ENCODE measurements at places on chromosomes 7 and 10.

DNA sequence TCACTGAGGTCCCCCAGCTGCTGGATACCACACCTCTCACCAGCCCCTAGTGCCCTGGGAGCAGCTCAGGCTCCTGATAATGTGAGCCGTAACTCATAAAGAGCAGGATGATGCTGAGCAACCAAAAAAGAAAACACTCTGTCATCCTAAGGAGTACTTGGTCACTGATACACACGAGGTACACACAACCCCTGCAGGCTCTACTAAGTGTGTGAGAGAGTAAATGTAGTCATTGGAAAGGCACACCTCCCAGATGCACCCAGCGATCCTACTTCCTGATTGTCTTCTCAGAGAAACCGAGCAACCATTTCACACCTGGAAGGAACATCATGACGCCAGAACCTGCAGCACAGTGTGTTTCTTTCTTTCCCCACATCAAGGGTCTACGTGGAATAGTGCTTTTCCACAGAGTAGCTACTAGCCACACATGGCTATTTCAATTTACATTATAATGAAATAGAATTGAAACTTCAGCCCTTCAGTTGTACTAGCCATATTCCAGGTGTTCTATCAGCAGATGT, 34.2 kb downstream of the FIGNL1 start:
- no peak for DNase-seq

DNA sequence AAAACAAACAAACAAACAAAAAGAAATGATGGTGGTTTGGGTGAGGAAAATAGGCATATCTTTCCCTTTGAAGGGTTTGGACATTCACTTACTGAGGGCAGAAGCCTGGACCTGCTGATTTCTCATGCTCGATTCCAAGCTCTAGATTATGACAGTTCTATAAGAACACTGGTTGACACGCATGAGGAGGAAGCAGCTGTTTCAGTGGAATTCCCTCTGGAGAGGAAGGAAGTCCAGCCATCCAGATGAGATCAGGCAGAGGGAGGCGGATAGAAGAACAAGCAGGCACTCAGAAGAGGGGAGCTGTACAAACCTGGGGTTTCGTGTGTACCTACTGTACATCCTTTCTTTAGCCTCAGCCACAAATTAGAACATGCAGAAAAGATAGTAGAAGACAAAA, 691.9 kb downstream of the INHBA start:
- no peak for DNase-seq

DNA sequence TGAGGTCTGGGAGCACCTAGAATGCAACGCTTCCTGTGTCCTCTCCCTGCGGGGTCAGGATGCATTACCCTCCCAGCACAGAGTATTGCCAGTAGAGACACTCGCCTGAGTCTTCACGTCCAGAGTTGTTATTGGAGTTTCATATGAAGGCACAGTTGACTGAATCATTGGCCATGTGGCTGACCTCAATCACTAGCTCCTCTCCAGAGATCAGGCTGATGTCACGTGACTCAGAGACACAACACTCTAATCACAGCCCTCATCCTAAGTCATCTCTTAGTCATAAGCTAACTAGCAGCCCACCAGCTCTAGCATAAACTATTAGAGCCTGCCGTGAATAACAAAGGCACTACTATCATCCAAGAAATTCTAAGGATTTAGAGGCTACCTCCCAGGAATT, 107.8 kb downstream of the HECW1 start:
- no peak for DNase-seq

DNA sequence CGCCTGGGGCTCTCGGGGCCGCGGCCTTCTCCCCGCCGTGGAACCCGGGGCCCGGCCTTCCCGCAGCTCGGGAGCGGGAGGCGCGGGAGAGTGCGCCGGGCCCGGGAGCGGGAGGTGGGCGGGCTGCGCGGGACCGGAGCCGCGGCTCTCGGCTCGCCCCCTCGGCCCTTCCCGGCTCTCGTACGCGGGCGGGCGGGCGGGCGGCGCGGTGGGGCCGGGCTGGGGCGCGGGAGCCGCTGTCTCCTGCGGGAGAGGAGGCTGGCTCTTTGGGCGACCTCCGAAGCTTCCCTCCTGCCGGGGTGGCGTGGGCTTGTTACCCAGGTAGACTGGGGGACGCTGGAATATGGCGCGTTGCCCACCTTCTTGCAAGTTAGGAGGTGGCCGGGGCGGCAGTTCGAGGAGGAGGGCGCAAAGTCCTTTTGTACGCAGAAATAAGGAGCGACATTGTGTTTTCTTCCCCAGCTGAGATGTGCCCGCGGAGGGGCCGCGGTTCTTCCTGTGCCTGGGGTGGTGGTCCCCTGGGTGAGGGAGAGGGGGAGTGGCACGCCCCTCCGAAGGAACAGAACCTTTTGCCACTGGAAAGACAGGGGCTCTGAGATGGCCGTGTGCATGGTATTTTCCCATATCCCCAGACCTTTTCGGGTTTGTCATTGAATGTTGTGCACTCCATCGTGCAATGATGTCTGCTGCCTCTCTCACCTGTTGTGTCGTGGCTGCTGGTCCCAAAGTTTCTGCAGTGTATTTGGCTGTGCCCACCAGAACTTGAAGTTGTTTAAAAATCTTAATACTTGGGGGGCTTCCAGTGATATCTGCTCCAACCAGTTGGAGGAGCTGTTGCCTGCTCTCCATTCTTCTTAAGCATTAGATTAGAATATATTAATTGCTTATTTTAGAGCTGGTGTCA, 844 bp downstream of the NRF1 start:
- no peak for DNase-seq

DNA sequence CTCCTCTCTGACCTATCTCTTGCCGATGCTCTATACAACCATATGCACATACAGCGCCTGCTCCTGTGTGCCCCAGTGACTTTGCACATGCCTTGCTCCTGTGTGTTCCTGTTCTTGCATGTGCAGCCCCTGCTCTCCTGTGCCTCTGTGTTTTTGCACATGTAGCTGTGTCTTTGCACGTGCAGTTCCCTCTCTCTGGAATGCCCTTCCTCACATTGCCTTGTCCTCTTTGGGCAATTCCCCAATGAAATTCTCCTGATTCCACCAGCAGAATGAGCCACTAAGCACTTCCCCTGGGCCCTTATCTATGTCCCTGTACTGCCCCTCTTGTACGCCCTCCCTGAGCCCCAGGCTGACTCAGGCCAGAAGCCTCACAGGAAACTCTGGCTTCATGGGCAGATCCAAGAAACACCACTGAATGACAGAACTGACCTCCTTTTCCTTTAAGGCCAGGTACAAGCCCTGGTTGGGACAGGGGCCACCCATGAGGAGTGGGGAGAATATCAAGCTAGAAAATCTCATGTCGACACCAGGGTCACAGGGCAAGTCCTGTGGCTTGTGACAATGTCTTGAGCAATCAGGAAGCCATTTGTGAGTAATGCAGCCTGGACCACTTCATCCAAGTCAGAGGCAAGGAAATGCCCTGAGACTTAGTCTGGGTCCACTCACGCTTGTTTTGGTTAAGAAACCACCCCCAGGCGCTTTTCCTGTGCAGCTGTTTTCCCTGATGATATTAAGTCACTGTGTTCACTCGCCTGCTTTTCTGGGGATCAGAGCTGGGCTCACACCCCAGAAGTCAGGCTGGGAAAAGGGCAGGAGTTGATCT, 1.9 kb upstream of the ARHGAP22 start:
- DNase-seq: no peak

DNA sequence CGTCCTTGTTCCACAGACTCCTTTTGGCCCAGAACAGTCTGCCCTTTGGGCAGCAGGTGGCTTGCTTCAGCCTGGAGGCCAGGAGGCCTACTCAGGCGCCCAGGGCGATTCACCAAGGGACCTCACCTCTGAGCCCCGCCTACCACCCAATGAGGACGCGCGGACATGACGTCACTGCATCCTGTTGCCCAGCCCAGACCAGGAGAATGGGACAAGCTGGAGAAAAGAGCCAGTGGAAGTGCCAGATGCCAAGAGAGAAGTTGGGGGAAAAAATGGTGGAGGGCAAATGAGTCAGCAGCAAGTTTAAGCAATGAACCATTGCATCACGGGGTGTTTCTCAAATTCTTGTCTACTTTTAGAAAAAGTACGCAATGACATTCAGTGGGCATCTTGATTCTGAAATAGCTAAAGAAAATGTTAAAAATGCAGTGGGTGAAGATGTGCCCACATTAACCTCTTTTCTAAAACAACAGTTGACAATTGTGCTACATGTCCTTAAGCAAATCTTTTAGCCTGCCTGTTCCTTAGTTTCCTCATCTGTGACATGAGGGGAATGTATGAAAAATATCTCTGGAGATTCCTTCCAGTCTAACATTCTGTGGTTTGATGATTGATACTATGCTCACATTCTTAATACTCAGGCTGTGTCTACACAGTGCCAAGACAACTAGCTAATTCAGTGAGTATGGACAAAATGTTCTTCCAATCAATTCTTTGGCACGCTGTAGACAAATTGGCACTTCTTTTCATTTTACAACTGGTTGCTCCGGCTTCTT, 23.9 kb upstream of the LEP start:
- no peak for DNase-seq

DNA sequence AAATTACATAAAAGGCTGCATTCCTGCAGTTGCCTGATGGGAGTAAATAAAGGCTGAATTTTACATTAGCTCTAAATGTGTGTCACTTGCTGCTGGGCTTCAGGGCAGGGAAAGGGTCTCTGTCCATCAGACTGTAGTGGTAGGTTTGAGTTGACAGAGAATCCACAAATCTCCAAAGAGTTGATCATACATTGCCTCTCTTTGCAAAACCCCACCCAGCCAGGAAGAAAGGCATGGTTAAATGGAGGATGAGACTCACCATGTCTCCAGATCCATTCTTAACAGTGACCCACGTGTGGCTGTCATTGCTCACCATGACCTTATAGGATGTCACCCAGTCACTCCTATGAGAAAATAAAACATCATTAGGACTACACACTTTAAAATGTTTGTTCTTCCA, 92.8 kb downstream of the CPXM2 start:
- no peak for DNase-seq

DNA sequence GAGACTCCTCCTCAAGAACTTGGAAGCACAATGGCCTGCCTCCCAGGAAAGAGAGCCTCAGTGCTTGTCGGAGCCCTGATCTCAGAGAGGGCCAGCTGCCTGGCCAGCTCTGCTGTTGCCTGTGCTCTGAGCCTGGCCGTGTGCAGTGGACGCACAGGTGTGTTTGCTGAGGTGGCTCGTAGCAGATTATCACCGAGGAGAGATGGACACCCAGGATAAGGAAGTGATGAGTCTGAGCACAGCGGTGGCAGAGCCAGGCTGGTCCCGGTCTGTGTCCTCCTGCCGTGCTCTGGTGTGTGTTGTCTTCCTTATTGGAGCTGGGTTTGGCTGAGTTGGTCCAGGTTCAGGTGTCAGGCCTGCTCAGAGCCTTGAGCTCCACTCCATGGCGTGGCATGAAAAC, 208.5 kb downstream of the EBF3 start:
- DNase-seq: no peak

- no peak for DNase-seq
These were observed 73.6 kb upstream of the NEBL start for GRCh38 chr10:20970708-20971107.

GRCh38 chr10:76026176-76026771, 594.9 kb downstream of the LRMDA start:
- no peak for DNase-seq

GRCh38 chr10:339038-339391, 203.8 kb downstream of the ZMYND11 start:
- DNase-seq: no peak

DNA sequence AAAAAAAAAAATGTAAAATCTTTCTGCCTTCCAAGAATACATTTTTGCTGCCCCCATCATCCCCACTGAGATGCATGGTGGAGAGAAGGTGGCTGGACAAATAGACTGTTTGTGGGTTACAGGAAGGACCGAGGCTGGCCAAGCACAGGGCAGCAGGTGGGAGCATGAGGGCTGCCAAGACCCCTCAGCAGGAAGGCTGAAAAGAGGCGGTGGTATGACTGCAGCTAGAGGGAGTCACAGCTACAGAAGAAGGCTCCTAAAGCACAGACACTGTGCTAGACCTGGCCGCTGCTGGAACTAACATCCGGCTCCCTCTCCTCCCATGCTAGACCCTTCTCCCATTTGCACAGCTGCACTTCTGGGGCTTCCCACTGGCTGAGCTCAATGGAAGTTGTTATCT, 289.6 kb downstream of the TCERG1L start:
- no peak for DNase-seq

DNA sequence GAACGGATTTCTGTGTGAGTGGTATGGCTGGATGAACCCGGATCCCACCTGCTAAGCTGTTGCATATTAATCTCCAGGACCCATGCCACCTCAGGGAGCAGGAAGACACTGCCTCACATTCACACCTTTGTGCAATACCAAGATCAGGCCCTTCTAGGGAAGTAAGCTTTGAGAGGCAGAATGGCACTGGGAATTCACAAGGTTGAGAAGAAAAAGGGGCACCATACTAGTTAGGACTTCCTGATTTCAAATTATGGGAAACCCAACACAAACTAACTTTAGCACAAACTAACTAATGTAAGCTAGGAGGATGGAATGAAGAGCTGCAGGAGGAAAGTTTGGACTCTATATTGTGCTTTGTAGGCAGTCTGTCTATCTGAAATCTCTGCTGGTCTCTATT, 71.3 kb downstream of the TBXAS1 start:
- DNase-seq: no peak

DNA sequence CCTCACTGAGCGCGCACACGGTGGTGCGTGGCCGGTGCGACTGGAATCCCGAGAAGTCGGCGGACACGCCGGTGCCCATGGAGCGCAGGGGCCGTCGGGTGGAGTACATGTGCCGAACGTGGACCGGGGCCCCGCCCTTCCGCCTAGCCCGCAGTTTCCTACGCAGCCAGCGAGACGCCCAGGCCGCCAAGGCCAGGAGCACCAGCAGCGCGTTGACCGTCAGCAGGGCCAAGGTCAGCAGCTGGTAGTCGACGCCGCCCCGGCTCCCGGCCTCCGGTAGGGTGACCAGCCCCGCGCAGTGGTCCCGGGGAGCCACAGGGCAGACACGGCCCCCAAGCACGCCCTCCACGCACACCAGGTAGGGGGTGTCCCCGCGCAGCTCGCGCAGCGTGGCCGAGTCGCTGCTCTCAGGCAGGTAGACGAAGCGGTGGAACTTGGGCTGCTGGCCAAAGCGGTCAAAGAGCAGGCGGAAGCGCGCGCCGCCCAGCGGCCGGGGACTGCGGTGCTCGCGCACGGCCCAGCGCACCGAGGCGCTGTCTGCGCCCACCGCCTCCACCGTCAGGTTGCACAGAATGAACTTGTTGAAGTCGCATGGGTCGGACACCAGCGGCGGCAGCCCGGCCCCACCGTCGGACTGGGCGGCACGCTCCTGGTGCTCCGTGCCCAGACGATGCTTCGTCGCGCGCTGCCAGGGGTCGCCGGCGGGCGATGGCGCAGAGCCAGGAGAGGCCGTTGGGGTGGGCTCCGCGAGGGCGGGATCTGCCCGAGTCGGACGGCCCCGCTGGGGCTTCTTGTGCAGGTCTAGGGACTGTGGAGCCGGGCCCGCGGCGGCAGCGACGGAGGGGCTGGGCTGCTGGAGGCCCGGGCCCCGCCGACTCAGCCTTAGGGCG, 2.2 kb downstream of the TRIL start:
- DNase-seq: no peak

GRCh38 chr7:50330696-50331095, 26.2 kb downstream of the IKZF1 start:
- DNase-seq: no peak

- no peak for DNase-seq
These were observed 368.2 kb upstream of the NPVF start for GRCh38 chr7:25596443-25596842.

GRCh38 chr10:91050371-91051034, 129.6 kb upstream of the ANKRD1 start:
- no peak for DNase-seq

GRCh38 chr7:66930341-66930740, 9.3 kb downstream of the TMEM248 start:
- DNase-seq: no peak

GRCh38 chr10:84605802-84606201, 277.4 kb downstream of the CCSER2 start:
- DNase-seq: no peak

- no peak for DNase-seq
These were observed 150.1 kb upstream of the KLF6 start for GRCh38 chr10:3935141-3935540.
